NCI-H2081 (cell line): ENCODE measurements at places on chromosomes 5 and 9.

DNA sequence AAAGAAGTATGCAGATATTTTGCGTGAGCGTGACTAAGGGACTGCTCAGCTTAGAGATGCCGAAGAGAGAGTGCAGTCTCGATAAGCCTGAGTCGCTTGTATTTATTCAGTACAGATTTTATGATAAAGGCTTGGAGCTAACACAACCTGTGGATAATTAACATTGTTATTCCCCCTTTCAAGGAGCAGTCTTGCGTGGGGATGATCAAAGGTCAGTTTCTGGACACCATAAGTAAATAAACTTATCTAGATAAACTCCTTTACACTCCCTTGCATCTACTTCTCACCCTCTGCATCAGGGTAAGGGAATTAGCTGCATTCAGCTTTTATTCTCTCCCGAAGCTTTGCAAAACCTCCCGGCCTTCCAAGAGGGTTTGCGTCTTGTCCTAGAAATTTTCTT lies 357.8 kb upstream of the ST8SIA4 start:
- no peak for DNase-seq

GRCh38 chr9:92954049-92954861 lies 6.9 kb downstream of the FGD3 start:
- DNase-seq: peak; percentile 72

DNA sequence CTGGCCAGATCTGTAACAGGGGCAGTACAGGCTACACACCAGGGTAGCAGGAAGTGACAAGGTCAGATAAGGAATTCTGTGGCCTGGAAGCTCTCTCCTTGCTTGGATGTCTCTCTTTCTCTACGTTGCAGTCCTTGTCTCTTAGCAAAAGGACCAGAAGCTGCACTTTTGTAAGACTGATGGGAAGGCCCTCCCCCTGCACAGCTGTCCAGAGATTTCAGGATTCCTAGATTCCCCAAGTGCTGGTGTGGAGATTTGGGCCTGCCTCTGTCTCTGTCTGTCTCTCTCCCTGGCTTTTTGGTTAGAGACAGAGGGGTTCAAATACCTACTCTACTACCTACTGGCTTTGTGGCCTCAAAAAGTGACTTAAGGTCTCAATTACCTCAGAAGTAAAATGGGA lies 10.0 kb upstream of the CNTFR start:
- DNase-seq: no peak

- no peak for DNase-seq
These were observed 57.5 kb upstream of the NCS1 start for GRCh38 chr9:130114741-130115140.

DNA sequence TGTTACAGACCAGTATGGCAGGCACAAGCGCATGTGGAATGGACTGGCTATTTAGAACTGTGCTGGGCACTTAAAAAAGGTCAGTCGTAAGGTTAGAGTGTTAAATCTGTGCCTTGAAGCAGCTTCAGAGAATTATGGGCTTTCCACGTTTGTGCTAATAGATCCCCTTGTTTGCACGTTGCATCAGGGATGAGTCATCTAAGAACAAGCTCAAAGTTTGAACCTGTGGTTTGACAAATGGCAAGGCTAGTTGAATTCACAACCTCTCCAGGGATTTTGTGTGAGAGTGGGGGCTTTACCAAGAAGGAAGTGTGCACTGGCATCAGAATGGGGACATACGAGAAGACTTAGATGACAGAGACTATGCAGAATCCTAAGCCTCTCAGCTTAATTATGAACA lies 249.6 kb downstream of the IRX1 start:
- DNase-seq: no peak
